ENCODE measurements at places on chromosomes 16 and 17.
A peak's percentile ranks its signal among the peaks of the same experiment; 100 is the strongest.

DNA sequence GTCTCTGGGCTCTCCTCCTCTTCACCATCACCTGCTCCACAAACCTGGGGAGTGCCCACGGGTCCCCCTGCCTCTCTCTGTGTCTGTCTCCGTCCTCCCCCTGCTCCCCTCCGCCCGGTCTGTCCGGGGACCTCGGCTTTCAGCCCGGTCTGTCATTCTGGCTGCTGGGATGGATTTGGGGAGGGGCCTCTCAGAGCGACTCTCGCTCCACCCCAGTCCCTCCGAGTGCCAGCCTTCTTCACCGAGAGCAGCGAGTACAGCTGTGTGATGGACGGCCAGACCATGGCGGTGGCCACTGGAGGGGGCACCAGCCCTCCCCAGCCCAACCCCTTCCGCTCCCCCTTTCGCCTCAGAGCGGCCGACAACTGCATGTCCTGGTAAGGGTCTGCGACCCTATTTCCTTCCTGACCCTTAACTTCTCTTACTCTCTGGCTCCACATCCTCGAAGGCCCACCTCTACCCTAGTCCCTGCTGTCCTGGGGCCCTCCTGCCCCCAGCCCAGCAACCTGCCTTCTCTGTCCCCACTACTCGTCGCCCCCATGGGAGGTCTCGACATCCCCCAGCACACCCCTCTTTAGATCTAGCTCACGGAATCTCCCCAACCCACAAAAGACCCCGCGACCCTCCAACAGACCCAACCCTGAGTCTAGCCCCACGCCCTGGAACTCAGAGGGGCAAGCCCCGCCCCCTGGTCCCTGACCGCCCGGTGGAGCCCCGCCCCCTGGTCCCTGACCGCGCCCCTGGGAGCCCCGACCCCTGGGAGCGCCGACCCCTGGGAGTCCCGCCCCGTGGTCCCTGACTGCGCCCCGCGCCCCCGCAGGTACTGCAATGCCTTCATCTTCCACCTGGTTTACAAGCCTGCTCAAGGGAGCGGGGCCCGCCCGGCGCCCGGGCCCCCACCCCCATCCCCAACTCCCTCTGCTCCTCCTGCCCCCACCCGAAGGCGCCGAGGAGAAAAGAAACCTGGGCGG, 5.6 kb upstream of the CXCL16 start:
- DNase-seq, result no peak

DNA sequence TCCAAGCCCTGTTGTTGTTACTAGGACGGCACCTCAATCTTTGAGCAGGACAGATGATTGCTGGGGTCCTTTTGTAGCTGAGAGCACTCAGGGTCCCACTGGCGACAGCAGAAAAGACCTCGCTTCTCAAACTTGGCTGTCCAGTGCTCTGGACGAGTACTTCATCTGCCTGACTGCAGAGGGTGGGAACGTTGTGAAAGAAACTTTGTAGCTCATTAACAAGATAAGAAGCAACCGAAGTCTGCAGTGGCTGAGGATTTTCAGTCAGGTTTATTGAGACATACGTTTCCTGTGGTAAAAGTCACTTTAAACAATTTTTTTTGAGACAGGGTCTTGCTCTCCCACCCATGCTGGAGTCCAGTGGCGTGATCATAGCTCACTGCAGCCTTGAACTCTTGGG, 191.7 kb downstream of the PRKCB start:
- DNase-seq, result no peak

DNA sequence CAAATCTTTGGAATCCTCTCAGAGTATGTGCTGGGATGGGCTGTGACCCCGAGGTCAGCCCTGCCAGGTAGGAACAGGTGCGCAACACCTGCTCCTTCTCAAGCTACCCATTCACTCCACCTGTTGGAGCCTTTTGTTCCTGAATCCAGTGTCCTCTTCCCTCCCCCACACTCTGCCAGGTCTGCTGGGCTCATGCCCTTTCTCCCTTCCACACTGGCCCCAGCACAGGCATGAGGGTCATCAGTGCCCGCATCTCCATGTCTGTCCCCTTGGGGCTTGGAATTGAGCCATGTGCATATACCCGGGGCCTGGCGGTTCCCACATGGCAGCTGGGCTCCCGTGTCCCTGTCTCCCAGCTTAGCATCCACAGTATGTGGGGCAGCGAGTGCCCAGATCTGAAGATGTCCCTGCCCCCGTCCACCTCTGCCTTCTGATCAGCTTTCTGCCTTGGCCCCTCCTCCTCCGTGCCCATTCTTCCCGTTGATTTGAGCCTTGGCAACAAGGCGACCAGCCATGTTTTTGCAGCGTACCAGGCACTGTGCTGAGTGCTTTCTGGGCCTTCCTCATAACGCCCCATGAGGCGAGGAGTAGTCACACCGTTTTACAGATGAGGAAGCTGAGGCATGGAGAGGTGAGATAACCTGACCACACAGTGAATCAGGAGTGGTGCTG, 102.2 kb downstream of the RAP1GAP2 start:
- no peak for DNase-seq

DNA sequence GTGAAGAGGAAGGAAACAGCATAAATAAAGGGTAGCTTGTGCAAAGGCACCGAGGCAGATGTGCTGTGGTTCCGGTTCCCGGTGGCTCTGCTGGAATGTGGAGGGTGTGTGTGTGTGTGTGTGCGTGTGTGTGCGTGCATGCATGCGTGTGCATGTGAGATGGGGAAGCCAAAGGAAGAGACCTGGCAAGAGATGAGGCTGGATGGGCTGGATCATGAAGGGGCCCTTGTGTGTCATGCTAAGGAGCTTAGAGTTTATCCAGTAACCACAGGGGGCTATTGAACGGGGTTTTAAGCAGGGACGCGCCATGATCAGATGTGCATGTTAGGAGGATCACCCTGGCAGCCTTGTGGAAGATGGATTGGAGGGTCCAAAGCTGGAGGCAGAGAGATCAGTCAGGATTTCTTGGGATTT, 8.3 kb downstream of the WSCD1 start:
- no peak for DNase-seq

GRCh38 chr17:30534298-30534697, 57.1 kb downstream of the GOSR1 start:
- no peak for DNase-seq

- DNase-seq, result peak; percentile 91
Measured at GRCh38 chr17:43418441-43419374, 19.9 kb downstream of the ARL4D start.

DNA sequence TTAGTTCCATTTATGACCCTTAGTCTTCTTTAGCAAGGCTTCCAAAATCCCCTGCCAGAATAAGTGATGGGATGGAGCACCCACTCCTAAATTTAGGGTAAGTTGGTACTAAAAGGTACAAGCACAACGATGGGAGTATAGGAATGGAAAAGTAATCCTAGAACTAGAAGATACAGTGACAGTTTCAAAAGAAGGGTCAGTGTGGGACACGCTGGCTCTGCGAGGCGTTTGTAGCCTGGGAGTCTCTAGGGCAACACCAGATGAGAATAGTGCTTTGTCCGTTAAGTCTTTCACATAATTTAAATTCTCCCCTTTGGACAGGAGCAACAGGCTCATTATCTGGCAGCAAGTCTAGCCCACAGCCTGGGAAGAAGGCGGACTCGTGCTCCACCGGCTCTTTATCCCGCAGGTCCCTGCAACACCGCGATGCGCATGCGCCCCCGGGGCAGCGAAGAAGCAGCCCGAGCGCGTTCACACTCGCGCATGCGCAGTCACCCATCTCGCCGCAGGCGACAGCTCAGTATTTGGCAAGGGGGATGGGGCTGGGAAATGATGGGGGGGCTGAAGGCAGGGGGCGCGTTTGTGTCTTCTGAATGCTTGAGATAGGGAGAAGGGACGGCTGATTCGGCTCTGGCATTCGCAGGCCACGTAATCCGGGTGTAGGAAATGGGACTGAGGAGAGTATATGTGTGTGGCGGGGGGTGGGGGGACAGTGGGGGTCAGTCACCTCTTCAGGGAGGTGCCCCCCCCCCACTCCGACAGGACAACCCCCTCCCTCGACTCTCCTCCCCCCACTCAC, 564 bp downstream of the SPOP start:
- DNase-seq, result peak; percentile 94

GRCh38 chr16:58336332-58337089, 41.7 kb upstream of the PRSS54 start:
- peak; percentile 63 for DNase-seq

GRCh38 chr17:80955078-80955477, 36.6 kb upstream of the CHMP6 start:
- DNase-seq, result no peak

DNA sequence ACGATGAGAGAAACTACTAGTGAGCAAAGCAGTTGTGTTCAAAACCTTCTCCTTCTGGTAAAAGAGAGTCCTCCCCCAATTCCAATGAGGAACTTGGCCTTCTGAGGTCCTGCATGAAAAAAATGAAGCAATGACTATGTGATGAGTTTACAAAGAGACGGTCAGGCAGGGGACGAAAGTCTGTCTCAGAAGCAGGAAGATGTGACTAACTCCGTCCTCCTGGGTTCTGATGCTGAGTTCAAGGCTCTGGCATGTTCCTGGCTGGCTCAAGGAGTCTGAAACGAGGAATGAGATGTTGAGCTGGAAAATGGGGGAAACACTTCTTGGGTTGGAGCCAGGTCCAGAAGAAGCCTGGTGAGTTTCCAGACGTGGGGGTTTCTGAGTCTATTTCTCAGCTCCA, 129.6 kb downstream of the CPPED1 start:
- DNase-seq, result peak; percentile 81

GRCh38 chr16:71645450-71645849, 19.5 kb downstream of the MARVELD3 start:
- peak; percentile 24 for DNase-seq

DNA sequence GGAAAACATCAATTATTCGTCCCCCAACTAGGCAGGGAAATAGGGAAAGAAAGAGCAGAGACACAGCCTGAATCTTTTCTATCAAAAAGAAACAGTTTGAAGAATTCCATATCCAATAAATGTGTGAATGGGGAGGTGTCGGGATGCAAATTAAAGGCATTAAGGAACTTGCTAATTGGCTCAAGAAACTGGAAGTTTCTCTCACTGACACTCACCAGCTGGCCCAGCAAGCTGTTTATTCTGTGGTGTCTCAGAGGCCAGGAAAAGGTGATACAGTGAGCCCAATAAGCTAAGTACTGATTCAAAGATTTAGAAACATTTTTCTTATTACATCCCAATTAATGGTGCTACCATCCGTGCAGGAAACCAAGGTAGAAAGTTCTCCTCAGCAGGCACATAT, 104.4 kb upstream of the CLEC3A start:
- DNase-seq, result no peak

DNA sequence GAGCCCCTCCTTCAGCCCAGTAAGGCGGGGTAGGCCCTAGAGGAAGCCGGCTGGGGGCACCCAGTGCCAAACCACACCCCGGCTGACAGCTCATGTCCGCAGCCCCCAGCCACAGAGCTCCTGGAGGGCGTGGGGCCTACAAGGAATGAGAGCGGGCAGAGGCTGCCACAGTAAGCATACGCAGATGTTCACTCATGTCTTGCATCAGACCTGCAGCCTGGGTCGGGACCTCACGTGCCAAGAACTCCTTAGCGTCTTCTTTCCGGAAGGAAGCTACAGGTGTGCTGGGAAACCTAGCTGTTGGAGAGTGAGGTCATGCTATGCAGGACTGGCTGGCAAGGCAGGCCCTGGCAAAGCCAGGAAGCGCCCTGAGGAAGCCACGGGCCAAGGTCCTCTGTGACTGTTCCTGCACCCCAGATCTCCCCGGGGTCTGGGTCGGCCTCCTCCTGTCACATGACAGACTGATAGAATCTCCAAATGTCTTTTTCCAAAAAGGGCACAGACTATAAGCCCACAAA, 1.6 kb downstream of the ZNF598 start:
- DNase-seq, result peak; percentile 36

GRCh38 chr16:1770328-1771187, 785 bp downstream of the NME3 start:
- DNase-seq, result peak; percentile 35

DNA sequence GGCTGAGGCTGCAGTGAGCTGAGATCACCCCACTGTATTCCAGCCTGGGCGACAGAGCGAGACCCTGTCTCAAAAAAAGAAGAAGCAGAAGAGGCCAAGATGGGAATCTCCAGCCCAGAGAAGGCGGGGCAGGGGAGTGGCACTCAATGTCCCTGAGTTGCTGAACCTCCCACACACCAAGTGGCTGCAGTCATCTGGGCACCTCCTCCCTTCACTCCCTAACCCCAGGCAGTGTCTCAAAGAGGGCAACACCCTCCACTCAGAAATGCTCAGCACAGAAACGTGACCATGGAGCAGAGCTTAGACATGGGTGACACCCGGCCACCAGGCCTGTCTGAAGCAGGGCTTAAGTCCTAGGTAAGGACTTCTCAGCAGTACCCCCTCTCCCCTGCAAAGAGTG, 36.3 kb upstream of the BCAR1 start:
- no peak for DNase-seq

DNA sequence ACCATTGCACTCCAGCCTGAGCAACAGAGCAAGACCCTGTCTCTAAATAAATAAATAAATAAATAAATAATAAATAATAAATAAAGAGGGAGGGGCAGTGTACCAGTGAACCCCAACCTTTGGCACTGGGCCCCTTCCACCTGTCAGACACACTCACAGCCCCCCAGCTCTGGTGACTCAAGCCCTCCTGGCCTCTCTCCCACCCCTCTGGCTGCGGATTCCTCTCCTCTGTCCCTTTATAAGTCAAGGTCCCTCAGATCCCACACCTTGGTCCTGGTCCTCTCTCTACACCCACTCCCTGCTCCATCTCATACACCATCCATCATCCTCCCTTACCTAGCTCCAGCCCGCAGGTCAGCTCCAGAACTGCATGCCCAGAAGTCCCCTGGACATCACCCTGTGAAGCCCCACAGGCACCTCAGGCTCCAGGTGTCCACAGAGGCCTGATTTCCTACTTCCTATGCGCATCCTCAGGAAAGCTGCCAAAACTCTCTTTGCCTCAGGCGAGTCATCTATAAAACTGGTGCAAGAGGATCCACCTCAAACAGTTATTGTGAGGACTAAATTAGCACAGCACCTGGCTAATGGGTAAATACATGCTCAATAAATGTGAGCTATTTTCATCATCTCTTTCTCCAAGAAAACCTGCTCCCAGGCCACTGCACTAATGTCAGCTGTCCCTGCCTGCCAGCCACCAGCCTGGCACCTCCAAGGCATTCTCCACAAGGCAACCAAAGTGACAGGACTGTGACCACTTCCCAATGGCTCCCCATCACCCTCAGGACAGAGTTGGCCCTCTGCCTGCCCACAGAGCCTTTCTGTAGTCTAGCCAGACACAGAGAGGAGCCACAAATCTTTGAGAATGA, 46.8 kb downstream of the BEAN1 start:
- DNase-seq, result no peak

DNA sequence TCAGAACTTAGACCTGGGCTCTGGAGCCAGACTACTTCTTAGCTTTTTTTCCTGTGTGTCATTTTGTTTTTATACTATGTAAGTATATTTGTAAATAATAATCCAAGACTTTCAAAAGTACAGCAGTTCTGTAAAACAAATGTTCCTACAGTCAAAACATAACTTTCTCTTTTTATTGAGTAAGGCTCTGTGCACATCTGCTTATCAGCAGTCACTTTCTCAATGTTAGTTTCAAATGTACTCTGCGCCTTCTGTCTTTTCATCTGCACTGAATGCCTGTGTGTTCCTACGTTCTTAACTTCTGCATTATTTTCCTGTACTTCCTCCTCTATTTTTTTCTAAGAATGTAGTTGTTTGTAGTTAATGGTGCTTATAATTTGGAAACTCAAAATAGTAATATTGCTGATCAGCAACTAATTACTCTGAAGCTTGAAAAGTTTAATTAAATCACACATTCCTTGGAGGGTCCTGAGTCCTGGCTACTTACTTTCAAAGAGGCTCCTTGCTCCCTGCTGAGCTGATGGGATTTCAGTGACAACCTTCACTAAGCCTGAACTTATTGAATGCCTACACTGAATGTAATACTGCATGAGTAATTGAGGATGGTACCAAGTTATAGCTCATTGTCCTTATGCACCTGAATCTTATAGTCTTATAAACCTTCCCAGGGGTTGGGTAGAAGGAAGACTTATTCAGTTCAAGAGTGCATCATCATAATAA, 329.9 kb downstream of the KCNJ2 start:
- DNase-seq, result no peak
